ENCODE measurements at places on chromosomes 1 and 21. TPM values are rescaled to one million over a fixed set of nuclear protein-coding genes. Genes with fewer than 3 reads are reported as not detected.

The APH1A gene
- 151 TPM for total RNA-seq

GRCh38 chr1:228403231-228403631, 3.4 kb downstream of the TRIM11 start:
- DNase-seq: no peak

GRCh38 chr1:86429122-86429725, 5.3 kb downstream of the CLCA2 start:
- DNase-seq: no peak

The POU3F1 gene
- not detected for total RNA-seq

GRCh38 chr1:82258887-82259286, 458.2 kb downstream of the ADGRL2 start:
- no peak for DNase-seq

- no peak for DNase-seq
These were observed 3.1 kb downstream of the LRP8 start for GRCh38 chr1:53324728-53325297.

The TMEM52 gene
- 0.18 TPM for total RNA-seq

DNA sequence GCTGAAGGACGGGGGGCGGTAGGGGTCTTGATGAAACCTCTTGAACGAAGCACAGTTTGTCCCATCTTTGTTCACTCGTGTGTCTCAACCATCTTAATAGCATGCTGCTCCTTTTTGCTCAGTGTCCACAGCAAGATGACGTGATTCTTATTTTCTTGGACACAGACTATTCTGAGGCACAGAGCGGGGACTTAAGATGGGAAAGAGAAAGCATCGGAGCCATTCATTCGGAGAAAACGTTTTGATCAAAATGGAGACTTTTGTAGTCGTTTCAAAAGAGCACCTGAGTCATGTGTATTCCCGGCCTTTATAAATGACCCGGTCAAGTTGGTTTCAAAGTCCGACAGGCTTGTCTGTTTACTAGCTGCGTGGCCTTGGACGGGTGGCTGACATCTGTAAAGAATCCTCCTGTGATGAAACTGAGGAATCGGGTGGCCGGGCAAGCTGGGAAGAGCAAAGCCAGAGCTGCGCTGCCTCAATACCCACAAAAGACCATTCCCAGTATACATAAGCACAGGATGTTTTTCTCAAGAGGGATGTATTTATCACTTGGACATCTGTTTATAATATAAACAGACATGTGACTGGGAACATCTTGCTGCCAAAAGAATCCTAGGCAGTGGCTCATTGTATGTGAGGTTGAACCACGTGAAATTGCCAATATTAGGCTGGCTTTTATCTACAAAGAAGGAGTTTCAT, 18.5 kb downstream of the ETS2 start:
- DNase-seq: no peak

The TAS1R3 gene
- 0.35 TPM for total RNA-seq

The KCNH1 gene
- 2.9 TPM for total RNA-seq

The AK4 gene
- 21.5 TPM for total RNA-seq

DNA sequence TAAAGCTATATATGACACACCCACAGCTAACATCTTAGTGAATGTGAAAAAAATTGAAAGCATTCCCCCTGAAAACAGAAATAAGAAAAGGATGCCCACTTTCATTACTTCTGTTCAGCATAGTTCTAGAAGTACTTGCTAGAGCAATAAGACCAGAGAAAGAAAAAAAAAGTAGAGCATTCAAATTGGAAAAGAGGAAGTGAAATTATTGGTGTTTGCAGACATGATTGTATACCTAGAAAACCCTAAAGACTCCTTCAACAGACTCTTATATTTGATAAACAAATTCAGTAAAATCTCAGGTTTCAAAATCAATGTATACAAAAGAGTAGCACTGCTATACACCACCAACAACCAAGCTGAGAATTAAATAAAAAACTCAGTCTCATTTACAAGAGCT, 1461.0 kb downstream of the AMY1C start:
- DNase-seq: no peak

- no peak for DNase-seq
These were observed 36.4 kb upstream of the FASLG start for GRCh38 chr1:172622541-172622940.

DNA sequence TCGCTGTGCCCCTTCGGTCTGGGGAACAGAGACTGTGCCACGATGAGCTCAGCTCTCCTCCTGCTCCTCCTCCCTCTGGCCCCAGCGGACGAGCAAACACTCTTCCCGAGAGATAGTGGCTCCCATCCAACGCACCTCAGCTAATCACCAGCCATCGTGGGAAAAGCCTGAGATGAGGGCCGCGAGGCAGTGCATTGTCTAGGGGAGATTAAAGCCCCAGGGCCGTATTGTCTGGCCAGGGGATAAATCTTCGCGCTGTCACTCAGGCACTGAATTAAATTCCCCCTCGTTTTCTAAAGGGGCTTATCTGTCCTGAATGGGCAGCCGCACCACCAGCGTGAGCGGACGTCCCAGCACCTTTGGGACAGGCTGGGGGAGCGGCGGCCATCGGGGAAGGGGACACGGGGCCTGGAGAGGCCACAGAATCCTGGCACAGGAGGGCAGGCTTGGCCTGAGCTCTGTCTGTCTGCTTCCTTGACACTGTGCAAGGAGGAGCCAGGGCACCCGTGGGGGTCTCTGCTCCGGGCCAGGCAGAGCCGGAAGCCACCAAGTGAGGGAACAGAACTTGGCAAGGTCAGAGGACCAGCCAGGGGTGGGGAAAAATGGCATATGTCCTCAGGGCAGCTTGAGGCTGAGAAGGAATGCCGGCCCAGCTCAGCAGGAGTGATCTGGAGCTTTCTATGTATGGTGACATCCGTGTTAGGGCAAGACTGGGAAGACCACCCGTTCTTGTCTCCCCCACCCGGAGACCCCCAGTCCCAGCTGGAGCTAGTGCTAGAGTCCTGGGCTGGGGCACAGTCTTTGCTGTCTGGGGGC, 32.3 kb downstream of the PRDM16 start:
- no peak for DNase-seq

The BARHL2 gene
- total RNA-seq: not detected

DNA sequence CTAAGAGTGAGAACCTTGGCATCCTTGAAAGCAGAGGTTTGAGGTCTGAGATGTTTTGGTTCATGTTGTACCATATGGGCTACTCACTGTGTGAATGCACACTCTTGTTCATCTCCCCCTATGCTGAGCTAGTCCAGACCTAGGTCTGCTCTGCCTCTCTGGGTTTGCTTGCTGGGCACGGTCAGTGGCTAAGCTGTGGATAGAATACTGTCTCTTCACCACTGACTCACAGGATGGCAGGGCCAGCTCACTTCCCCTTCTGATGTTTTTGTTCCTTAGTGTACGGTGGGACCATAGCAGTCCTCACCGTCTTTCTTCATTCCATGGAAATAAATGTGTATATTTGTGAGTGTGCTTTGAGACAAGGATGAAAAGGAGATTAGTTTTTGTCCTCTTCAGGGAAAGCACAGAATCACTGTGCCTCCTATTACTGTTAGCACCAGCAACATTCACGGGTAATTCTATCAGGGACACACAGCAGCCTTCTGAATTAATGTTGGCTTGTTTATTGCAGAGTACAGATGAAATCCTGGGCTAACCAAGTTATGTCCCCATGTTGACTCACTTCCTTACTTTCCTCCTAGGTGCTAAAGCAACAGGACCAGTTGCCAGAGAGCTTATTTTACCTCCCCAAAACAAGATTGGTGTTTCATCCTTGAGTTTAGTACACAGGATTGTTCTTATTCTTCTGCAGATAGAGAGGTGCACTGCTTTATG, 56.9 kb upstream of the IVNS1ABP start:
- DNase-seq: peak; percentile 74

- DNase-seq: no peak
These were observed 1.1 kb downstream of the GRIK1 start for GRCh38 chr21:29938776-29939103.

DNA sequence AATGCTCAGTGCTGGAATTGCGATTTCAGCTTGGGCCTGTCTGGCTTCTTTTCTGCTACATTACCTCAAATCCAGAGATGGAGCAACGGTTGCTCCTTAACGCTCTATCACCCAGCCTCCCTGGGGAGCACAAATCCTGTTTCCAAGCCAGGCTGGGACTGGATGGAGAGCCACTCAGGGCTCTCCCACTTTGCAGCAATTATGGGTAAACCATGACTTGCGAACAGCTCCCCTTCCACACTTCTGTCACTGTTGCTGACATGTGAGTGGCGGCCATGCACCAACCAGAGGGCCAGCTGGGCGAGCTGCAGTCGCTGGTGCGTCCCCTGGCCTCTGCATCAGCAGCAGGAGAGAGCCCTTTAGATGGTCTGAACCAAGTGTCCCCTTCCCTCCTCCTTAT, 65.1 kb upstream of the RAB4A start:
- no peak for DNase-seq

GRCh38 chr1:197152662-197153061, 6.2 kb upstream of the ASPM start:
- DNase-seq: no peak

- DNase-seq: no peak
These were observed 1396.1 kb upstream of the ADGRL4 start for GRCh38 chr1:80402625-80403024.

- no peak for DNase-seq
These were observed 81.4 kb downstream of the RUNX1 start for GRCh38 chr21:34967509-34968289.

DNA sequence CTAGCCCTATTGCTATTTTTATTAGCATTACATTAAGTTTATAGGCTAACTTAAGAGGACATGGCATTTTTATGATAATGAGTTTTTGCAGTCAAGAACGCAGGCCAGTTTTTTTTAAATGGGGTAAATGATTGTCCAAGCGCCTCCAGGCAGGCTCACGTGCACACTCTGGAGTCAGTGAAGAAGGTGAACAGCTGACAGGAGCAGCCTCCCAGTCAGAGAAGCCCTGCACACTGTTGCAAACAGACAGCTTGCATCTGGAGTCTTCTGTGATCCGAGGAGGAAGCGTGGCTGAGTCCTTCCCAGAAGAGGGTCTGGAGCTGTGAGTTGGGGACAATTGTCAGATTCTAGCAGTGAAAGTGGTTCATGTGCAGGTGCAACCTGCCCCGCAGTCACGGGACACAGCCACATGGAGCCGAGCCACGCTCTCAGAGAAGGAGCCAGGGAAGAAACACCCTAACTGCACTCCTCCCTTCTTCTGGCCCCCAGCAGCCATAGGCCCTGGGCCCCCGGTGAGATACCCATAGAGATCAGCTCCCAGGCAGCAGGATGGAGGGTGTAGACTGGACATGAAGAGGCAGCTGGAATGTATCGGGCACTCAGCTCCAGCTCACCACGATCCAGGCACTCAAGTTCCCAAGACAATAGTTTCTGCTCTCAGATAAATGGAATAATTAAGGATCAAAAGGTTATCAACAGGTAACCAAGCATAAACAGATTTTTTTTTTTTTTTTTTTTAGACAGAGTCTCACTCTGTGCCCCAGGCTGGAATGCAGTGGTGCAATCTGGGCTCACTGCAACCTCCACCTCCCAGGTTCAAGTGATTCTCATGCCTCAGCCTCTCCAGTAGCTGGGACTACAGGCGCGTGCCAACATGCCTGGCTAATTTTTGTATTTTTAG, 26.4 kb downstream of the CAPN2 start:
- no peak for DNase-seq

The ANKRD34A gene
- total RNA-seq: 0.35 TPM

DNA sequence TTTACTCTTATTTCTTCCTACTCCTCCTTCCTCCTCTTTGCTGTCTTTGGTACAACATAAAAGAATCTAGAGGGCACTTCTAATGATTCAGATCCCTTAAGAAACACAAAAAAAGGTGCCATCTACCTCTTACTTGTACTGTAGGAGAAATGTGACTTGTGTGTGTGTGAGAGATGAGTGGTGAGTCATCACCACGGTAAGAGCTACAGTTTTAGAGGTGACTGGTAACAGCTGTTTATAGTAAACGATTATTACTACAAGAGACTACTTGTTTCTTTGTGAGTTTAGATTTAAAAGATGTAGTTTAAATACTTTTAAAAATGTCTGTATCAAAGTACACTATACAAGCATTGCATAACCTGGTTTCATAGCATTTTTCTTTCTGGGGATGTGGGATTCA, 40.4 kb downstream of the SLC35D1 start:
- DNase-seq: no peak

DNA sequence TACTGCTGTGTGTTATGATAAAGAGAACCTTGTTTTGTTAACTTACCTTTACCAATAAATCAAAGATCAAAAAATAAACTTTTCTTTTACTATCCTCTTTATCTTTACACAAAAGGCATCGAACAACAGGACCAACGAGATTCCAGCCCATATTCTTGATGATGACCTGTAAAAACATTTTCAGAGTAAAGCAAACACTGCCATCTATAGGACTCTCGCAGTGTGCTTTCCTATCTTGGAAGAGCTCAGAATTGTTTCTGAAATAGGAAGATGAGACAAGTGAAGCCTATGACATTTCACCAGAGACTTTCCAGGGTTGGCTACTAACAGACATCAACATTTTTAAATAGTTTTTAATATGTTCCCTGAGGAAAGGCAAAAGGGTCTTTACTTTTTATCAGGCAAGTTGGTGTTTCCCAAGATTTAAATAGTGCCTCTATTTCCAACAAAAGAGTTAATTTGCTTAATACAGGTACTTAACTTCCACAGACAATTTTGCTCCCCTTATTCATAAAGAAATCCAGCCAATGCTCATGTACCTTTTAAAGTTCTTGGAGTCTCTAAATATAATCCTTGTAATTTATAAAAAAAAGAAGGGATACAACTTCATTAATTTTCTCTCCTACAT, 7.3 kb downstream of the GLMN start:
- DNase-seq: no peak

DNA sequence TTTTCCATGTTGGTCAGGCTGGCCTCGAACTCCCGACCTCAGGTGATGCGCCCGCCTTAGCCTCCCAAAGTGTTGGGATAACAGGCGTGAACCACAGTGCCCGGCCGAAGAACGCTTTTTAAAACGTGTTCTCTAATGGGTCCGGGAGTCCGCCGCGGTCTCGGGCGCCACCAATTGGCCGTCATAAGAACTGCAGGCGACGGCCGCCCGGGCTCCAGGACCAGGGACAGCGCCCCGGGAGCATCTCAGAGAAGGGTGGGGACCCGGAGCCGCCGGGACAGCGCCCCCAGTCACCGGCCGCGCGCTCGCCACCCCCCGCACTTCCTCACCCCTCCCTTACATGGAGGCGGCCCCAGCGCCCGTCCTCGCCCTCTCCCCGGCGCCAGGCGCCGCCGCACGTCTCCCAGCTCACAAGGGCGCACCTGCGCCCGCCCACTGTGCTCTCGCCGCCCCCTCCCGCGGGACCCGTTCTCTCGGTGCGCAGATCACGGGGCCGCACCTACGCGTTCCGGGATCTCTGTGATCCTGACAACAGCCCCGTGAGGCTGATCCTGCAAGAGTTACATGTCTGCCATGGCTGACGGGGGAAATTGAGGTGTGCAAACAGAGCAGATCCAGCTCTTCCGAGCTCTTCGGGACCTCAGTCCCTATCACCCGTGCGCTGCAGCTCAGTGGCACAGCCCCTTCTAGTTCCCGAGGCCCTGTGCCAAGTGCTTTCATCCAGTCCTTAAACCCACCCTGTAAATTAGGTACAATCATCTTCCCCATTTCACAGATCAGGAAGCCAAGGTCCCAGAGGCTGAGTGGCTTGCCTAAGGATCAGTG, 9.8 kb downstream of the RAP1GAP start:
- DNase-seq: no peak

- DNase-seq: no peak
These were observed 480.0 kb upstream of the USP24 start for GRCh38 chr1:55695151-55695550.

- no peak for DNase-seq
These were observed 53.2 kb downstream of the DDAH1 start for GRCh38 chr1:85411567-85412305.

The SPATA1 gene
- total RNA-seq: not detected

The MT1HL1 gene
- not detected for total RNA-seq

The CFHR5 gene
- not detected for total RNA-seq

The LMX1A gene
- not detected for total RNA-seq

The VAV3 gene
- total RNA-seq: 16.4 TPM

The TFF2 gene
- total RNA-seq: not detected

Data from glomerular endothelial cell (primary cell).